ENCODE measurements at places on chromosomes 16 and 17.

DNA sequence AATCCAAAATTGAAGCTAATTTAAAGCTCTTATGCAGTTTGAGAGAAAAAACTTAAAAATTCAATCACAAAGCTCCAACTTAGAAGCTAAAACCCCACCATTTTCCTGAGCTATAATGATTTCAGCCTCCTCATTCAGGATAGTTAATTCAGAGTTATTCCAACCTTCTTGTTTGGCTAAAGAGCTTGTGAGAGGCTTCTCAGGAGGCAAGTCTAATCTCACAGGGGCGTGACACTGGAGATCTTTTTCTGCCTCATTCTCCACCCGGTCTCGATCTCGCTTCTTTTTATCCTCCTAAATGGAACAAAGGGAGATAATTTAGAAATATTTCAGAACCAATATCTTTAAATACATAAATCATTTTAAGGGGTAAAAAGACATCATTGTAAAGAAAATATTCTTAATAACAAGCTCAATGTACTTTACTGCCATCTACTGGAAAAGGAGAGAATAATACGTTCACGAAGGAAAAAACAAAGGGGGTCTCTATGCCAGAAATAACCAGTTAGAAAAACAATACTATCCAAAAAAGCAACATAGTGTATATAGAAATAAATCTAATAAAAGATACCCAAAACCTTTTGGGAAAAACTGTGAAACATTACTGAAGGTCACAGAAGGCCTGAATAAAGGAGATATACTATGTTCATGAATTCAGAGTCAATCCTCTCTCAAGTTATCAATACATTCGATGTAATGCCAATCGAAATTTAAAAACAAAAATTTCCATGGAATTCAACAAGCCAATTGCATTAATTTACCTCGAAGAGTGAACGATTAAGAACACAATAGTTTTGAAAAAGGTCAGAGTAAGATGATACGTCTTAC, 13.9 kb downstream of the BRD7 start:
- no peak for DNase-seq

- no peak for DNase-seq
Measured at GRCh38 chr16:29231244-29231643, 175.3 kb downstream of the NPIPB11 start.

DNA sequence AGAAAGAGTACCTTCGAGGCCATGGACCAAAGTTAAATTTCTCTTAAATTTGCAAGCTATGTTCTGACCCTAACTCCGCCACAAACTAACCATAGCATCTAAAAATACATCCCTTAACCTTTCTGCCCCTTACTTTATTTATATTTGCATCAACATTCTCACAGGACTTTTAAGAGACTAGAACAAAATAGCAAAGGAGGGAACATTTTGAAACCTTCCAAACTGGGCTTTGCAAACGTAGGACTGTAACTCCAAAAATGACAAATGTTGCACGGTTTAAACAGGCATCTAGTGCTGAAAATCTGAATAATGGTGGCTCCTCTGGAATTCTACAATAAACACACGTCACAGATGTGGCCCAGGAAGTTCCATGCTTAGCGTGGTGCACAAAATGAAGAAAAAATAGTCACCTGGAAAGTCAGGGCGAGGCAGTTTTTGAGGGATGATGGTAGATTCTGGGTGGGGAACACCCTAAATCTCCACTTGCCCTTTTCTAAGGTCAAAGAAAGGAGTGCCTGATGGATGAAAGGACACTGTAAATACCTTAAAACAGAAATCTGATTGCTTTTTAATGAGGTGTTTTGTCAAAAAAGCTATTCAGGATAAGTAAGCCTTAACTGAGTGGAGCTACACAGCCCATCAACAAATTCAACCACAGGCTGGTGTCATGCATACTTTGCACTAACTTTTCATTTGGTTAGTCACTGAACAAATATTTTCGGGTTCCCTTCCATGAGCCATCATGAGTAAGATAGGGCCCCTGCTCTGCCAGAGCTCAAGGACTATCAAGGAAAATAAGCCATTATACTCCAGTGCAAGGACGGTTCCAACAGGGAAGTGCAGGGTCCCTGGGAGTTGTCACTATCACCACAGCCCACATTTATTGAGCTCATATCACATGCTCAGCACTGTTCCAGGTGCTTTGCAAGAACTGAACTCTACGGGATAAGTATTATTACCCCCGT, 21.2 kb downstream of the ARHGAP17 start:
- peak; percentile 84 for DNase-seq

DNA sequence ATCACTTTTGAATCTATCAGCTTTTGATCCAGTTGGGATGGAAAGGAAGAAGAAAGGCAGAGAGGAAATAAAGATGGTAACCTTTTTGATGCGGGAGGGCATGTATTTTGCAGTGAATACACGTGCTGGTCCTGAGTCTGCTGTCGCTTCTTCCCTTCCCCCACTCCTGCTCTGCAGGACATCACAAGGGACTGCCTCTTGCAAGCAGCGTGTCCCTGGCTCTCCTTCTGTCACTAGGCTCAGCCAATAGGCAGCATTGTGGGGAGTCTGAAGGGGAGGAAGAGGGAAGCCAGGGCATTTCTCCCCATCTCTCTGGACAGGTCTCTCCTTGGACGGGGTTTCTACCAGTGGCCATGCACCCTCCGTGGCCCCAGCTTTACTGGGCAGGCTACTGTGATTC, 15.7 kb upstream of the WFDC1 start:
- DNase-seq = no peak

DNA sequence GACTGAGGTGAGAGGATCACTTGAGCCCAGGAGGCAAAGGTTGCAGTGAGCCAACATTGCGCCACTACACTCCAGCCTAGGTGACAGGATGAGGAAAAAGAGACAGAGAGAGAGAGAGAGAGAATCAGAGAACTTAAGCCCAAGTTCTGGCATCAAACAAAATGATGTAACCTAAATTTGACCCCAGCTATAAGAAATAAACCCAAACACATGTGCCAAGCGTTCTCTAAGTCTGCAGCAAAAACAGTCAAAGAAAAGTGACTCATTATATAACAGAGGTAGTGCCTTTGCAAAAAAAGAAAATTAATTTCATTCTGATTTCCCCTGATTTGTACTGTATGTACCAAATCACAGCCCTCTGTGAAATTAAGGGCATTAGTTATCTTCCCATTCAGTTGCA, 89.5 kb downstream of the CDH11 start:
- DNase-seq = no peak

GRCh38 chr17:8825802-8826201, 26.6 kb upstream of the MFSD6L start:
- no peak for DNase-seq

DNA sequence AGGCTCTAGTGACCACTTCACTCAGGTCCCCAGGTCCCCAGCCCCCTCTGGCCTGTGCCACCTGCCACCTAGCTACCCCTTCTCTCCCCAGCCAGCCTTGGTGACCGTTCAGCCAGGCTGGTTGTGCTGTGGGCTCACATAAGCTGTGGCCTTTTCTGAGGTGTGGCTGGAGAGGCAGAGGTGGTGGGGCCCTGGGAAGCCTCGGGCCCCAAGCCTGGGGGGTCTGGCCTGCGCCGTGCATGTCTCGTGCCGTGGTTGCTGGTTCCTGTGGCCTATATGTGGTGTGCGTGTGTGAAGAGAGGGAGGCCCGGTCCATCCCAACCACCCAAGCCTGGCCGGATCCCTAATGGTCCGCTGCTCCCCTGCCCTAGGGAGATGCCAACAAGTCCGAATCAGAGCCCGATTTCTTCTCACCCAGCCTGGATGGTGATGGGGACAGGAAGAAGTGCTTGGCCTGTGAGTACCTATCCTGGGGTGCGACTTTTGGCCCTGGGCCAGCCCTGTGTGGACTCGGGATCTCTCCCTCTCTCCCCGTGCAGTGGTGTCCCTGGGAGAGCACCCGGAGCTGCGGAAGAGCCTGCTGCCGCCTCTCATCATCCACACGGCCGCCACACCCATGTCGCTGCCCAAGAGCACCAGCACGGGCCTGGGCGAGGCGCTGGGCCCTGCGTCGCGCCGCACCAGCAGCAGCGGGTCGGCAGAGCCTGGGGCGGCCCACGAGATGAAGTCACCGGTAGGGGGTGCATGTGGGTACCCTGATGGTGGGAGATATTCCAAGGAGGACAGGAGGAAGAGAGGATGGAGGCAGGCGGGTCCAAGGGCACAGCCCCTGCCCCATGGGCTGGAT, 35.9 kb downstream of the CACNA1G start:
- DNase-seq = no peak

DNA sequence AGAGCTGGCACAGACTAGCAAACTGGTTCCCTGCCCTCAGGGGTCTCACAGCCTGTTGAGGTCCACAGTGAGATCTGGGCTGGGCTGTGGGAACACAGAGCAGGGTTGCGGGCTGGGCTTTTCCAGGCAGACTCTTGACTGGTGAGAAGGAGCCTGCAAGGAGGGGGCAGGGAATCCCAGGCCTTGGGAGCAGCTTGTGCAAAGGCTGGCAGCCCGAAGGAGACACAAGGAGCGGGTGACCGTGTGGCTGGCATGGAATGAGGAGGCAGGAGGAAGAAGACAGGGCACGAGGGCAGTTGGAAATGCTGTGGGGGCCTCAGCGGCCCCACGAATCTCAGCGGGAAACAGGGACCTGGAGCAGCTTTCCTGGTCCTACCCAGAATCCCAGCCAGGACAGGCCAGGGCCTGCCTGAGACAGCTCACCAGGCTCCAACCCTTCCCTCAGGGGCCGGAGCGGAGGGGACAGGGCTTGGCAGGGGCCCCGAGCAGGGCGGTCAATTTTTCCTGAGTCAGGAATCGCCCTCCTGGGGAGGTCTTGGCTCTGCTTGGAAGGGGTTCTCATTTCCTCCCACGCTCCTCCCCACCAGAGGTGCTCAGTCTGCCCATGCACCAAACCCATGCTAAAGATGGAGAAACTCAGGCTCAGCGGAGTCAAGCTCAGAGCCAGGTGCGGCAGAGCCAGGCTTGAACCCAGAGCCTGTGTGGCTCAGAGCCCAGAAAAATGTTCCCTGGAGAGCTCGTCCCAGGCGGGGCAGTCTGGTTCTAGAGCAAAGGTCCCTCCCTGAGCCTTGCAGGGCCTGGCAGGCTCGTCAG, 9.2 kb upstream of the SNN start:
- DNase-seq = no peak

Data from BJ (cell line).